ENCODE measurements at places on chromosomes 11 and 22. TPM values are rescaled to one million over a fixed set of nuclear protein-coding genes. Genes with fewer than 3 reads are reported as not detected.

- DNase-seq: peak; percentile 96
- H3K27ac ChIP-seq: no peak overlapping the region
- no peaks in the 10 kb centered on the region for H3K27me3 ChIP-seq
- H3K36me3 ChIP-seq: no peaks in the 10 kb centered on the region
- no peak overlapping the region for H3K4me3 ChIP-seq
- H3K4me1 ChIP-seq: peaks cover 9% of the 10 kb centered on the region
Observed at GRCh38 chr11:18775492-18776292, 15.9 kb downstream of the PTPN5 start.

DNA sequence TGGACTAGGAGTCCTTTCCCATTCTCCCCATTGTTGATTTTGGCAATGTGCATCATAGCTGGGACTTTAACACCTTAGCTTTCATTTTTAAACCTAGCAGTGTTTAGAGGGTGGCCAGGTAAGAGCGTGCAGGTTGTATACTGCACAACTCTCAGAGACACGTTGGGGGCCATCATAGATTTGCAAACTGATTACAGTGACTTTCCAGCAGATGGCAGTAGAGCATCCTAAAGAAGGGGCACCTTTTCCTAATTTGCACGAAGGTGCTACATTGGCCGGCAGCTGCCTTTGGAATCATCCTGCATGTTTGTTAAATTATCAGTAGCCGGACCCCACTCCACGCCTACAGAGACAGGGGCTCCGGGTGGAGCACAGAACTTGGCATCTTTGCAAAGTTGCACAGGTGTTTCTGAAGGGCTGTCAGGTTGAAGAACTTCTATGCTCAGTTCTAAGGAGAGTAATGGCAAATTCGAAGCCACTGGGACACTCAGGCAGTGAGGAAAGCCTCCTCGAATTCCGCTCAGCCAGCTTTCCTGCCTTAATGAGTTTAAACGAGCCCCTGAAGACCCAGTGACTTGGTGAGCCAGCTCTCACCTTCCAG lies 7.7 kb downstream of the LHFPL7 start:
- no peak overlapping the region for H3K4me3 ChIP-seq
- H3K4me1 ChIP-seq: no peaks in the 10 kb centered on the region
- DNase-seq: peak; percentile 77
- H3K27ac ChIP-seq: no peak overlapping the region
- no peaks in the 10 kb centered on the region for H3K27me3 ChIP-seq

- H3K4me1 ChIP-seq: no peaks in the 10 kb centered on the region
- H3K27me3 ChIP-seq: no peaks in the 10 kb centered on the region
- no peaks in the 10 kb centered on the region for H3K36me3 ChIP-seq
- no peak overlapping the region for H3K27ac ChIP-seq
- H3K4me3 ChIP-seq: no peak overlapping the region
Observed at GRCh38 chr11:133897331-133897650, 52.0 kb upstream of the SPATA19 start.

Gene SIPA1
- 45.3 TPM for total RNA-seq

DNA sequence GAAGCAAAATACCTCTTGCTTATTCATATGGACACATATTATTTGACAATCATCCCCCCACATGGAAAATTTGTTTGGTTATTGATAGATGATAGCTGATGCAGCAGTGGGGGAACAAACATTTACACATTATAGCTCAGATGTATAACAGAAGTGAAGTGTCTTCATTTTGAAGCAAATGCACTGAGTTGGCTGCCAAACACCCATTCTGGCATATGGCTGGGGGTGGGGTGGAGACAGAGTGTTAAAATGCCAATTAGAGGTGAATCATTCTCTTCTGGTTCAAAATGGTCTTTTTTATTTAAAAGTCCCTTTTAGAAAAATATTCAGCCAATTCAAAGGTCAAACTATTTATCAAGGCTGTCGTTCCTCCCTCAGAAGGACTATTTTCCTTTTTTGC lies 157.3 kb upstream of the TRPC6 start:
- no peaks in the 10 kb centered on the region for H3K4me1 ChIP-seq
- H3K4me3 ChIP-seq: no peak overlapping the region
- no peaks in the 10 kb centered on the region for H3K36me3 ChIP-seq
- H3K27me3 ChIP-seq: no peaks in the 10 kb centered on the region

GRCh38 chr11:548700-549603 lies 11.6 kb downstream of the LMNTD2 start:
- H3K27ac ChIP-seq: no peak overlapping the region
- H3K36me3 ChIP-seq: no peaks in the 10 kb centered on the region
- no peak overlapping the region for H3K4me3 ChIP-seq
- no peaks in the 10 kb centered on the region for H3K27me3 ChIP-seq
- DNase-seq: peak; percentile 74

- no peak overlapping the region for H3K27ac ChIP-seq
- H3K27me3 ChIP-seq: no peaks in the 10 kb centered on the region
- DNase-seq: no peak
Observed at GRCh38 chr11:12411393-12411792, 34.0 kb downstream of the PARVA start.

DNA sequence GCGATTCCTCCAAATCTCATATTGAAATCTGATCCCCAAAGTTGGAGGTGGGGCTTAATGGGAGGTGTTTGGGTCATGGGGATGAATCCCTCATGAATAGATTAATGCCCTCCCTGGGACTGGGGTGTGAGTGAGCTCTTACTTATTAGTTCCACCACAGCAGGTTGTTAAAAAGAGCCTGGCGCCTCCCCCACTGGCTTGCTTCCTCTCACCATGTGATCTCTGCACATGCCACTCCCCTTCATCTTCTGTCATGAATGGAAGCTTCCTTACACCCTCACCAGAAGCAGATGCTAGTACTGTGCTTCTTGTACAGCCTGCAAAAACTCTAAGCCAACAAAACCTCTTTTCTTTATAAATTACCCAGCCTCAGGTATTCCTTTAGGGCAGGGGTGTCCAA lies 8.8 kb downstream of the RRAS2 start:
- no peak for DNase-seq
- no peaks in the 10 kb centered on the region for H3K4me1 ChIP-seq
- no peaks in the 10 kb centered on the region for H3K27me3 ChIP-seq

DNA sequence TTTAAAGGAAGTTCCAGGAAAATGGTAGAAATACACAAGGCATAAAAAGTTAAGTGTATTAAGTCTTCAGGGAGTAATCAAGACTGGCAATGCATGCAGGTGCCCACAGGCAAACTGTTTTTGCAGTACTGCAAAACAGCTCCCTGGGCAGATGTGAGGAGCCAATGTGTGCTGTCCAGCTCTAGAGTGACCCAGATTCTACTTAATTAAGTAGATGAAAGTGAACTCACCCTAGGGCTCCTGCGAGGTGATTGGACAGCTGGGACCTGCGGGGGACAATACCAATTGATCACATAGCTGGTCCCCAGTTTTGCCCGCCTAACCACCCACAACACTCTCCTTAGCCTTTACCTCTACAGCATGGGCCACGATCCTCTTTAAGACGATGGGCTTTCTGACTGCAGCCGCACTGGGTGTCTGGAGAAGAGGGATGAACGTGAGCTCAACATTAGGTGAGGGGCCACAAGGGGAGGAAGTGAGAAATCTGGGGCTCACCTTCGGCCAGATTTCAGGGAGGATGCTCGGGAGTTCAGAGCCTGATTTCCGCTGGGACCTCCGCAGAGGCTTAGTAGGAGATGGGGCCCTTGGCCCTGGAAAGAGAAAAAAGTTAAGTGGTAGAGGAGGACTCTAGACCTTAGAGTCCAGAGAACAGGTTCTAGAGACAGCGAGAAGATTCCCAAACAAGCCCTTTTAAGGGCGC lies 556 bp downstream of the CDCA5 start:
- no peak overlapping the region for H3K27ac ChIP-seq
- H3K4me1 ChIP-seq: no peaks in the 10 kb centered on the region
- no peak for DNase-seq
- no peaks in the 10 kb centered on the region for H3K27me3 ChIP-seq

GRCh38 chr22:23047742-23048141 lies 22.6 kb upstream of the GNAZ start:
- no peaks in the 10 kb centered on the region for H3K4me1 ChIP-seq
- no peak overlapping the region for H3K4me3 ChIP-seq
- no peak for DNase-seq
- no peaks in the 10 kb centered on the region for H3K36me3 ChIP-seq
- H3K27me3 ChIP-seq: no peaks in the 10 kb centered on the region

Gene TEX12
- total RNA-seq: not detected

Gene MIOX
- not detected for total RNA-seq

Gene SUSD2
- 1.8 TPM for total RNA-seq

- H3K27me3 ChIP-seq: no peaks in the 10 kb centered on the region
- H3K4me1 ChIP-seq: no peaks in the 10 kb centered on the region
- H3K4me3 ChIP-seq: no peak overlapping the region
Observed at GRCh38 chr11:70915158-70915985, 337.0 kb downstream of the SHANK2 start.

GRCh38 chr11:57834852-57835251 lies 73.2 kb downstream of the CTNND1 start:
- DNase-seq: no peak
- H3K27ac ChIP-seq: no peak overlapping the region
- no peaks in the 10 kb centered on the region for H3K36me3 ChIP-seq
- no peaks in the 10 kb centered on the region for H3K4me1 ChIP-seq
- H3K27me3 ChIP-seq: no peaks in the 10 kb centered on the region

- H3K36me3 ChIP-seq: no peaks in the 10 kb centered on the region
- H3K4me1 ChIP-seq: no peaks in the 10 kb centered on the region
- no peak overlapping the region for H3K27ac ChIP-seq
- no peaks in the 10 kb centered on the region for H3K27me3 ChIP-seq
Observed at GRCh38 chr11:120548682-120549209, 37.2 kb downstream of the GRIK4 start.

DNA sequence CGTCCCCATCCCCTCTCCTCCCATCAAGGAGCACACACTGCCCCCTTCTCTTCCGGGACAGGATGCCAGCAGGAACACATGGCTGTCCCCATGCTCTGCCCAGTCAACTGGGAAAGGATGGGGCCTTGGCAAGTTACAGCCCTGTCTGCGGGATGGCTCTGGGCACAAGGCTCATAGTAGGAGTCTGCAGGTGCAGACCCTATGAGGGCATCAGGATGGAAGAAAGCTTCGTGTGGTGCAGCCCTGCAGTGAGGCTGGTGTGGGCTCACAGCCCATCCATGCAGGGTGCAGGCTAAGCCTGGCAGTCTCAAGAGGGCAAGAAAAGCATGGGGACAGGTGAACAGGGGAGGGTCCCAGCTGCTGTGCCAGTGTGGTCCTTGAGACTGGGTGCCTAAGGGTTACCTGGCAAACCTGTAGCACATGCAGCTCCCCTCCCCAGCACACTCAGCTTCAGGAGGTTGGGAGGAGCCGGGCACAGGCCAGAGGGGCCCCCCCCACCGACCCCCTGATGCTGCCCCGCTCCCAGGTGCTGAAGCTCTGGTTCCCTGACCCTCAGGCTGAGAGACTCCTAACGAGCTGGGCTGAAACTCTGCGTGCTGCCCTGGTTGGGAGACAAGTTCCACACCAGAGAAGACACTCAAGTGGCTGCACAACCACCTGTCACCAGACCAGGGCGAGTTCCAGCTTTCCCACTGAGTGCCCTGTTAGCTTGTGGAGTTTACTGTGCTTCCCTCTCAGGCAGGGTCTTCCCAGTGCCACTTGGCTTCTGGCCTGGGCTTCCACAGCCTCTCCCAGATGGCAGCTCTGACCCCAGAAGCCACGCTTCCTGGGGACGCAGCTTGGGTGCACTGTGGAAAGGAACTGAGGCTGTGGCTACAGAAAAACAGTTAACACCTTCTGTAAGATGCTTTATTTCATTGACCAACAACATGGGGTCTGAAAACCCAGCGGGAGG lies 3.3 kb upstream of the SCARF2 start:
- H3K27me3 ChIP-seq: peaks cover 11% of the 10 kb centered on the region
- DNase-seq: peak; percentile 43
- H3K4me1 ChIP-seq: no peaks in the 10 kb centered on the region
- no peak overlapping the region for H3K4me3 ChIP-seq

DNA sequence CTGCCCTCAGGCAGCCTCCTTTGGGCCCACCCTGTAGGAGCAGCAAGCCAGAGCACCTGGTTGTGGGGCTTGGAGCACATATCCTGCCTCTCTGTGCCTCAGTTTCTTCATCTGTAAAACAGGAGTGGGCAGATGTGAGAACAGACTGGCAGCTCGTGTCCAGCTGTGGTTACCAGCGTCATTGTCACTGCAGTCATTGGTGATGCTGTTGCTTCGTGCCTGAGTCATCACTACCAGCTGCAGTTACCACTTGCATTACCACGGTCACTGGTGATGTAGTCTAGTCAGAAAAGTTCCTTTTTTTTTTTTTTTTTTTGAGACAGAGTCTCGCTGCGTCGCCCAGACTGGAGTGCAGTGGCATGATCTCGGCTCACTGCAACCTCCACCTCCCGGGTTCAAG lies 20.4 kb downstream of the RSPH14 start:
- no peak overlapping the region for H3K4me3 ChIP-seq
- H3K27me3 ChIP-seq: no peaks in the 10 kb centered on the region
- H3K36me3 ChIP-seq: no peaks in the 10 kb centered on the region
- no peak for DNase-seq

DNA sequence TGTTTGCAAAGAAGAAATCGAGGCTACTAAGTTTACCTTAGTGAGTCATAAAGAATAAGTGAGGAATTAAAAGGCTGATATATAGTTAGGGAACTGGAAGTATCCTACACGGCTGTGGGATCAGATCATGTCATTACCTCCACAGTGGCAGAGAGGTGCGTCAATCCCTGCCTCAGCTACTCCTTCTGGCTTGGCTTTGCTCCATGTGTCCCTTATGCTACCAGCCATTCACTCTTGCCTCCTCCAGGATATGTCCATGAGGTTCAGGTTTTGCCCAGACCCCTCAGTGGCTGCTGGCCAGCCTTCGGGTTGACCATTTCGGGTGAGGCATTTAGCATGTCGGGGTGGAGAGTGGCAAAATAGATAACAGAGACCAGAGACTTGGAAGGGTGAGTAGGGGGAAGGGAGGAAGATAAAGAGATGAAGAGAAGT lies 153.4 kb downstream of the LDLRAD3 start:
- DNase-seq: peak; percentile 27
- H3K4me3 ChIP-seq: no peak overlapping the region
- H3K4me1 ChIP-seq: peaks cover 13% of the 10 kb centered on the region

GRCh38 chr11:77080643-77081210 lies 14.0 kb downstream of the CAPN5 start:
- no peak overlapping the region for H3K4me3 ChIP-seq
- no peaks in the 10 kb centered on the region for H3K36me3 ChIP-seq
- H3K4me1 ChIP-seq: no peaks in the 10 kb centered on the region
- H3K27me3 ChIP-seq: no peaks in the 10 kb centered on the region
- H3K27ac ChIP-seq: no peak overlapping the region

Gene EMID1
- 19.8 TPM for total RNA-seq

Gene IFT27
- total RNA-seq: 65.9 TPM

GRCh38 chr11:4008116-4008515 lies 86.5 kb upstream of the RRM1 start:
- H3K27me3 ChIP-seq: no peaks in the 10 kb centered on the region
- no peak for DNase-seq
- H3K4me1 ChIP-seq: no peaks in the 10 kb centered on the region
- H3K27ac ChIP-seq: no peak overlapping the region

- H3K27ac ChIP-seq: no peak overlapping the region
- no peaks in the 10 kb centered on the region for H3K27me3 ChIP-seq
- H3K36me3 ChIP-seq: no peaks in the 10 kb centered on the region
- no peak for DNase-seq
- peaks cover 3% of the 10 kb centered on the region for H3K4me1 ChIP-seq
- no peak overlapping the region for H3K4me3 ChIP-seq
Observed at GRCh38 chr11:10485646-10486045, 30.6 kb downstream of the AMPD3 start.

Gene MMP13
- total RNA-seq: not detected

GRCh38 chr11:134740590-134741261 lies 328.7 kb upstream of the B3GAT1 start:
- H3K27ac ChIP-seq: no peak overlapping the region
- peaks cover 23% of the 10 kb centered on the region for H3K4me1 ChIP-seq
- H3K4me3 ChIP-seq: no peak overlapping the region
- no peaks in the 10 kb centered on the region for H3K27me3 ChIP-seq
- no peak for DNase-seq

GRCh38 chr11:70594031-70594430 lies 195.7 kb downstream of the CTTN start:
- no peaks in the 10 kb centered on the region for H3K27me3 ChIP-seq
- DNase-seq: no peak
- no peak overlapping the region for H3K27ac ChIP-seq
- no peaks in the 10 kb centered on the region for H3K4me1 ChIP-seq
- H3K4me3 ChIP-seq: no peak overlapping the region

Data from endodermal cell (in vitro differentiated cells).